ENCODE measurements at places on chromosomes 3 and 15.

GRCh38 chr3:42683875-42684598 lies 1.3 kb upstream of the KLHL40 start:
- peak; percentile 72 for DNase-seq

DNA sequence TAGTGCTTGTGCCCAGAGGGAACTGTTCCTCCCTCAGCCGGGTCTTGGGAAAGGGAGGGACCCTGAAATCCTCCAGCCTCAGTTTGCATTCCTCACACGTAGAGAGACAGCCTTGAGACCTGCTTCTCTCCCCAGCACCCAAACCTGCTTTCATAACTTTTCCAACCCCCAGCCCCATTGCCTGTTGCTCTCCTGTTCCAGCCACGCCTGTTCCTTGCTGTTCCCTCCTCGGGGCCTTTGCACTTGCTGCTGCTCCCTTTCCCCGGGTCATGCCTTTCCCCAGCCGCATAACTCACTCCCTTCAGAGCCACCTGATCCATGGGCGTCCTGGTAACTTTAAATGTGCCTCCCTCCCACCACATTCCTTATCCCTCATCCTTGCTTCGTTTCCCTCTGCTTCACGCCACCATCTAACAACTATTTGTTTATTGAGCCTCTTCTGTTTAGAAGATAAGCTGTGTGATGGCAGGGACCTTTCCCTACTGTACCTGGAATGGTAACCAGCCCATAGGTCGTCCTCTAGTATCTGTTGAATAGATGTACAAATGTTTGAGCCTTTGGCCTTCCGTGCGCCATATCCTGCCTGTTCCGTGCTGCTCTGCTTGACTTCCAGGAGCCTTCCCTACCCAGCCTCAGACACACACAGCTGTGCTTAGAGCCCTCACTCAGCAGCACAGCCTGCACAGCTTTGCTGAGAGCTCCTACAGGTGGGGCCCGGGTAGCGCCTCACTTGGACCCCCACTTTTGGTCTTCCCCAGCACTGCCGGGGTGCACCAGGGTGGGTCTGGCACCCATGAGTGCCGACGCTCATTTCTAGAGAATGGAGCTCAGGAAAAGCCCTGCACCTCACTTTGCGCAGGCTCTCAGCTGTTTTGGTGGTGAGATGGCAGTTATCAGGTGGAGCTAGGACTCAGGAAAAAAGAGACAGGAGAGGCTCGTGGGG lies 60.2 kb downstream of the SCN5A start:
- DNase-seq = no peak

DNA sequence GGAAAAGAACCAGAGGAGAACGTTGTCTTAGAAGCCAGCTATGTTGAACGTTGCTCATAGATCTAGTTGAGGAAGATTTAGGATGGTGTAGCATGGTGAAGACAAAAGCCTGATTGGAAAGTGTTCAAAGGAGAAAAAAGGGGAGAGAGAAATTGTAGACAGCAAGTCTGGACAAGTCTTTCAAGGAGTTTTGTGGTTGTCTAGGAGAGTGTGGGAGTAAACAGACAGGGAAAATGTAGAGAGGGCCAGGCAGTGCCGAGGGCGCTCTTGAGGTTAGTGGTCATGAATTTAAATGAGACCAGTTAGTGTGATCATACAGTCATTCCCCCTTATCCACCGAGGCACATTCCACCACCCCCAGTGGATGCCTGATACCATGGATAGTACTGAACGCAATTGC lies 167.5 kb upstream of the IL12A start:
- no peak for DNase-seq

- no peak for DNase-seq
These were observed 16.9 kb upstream of the APBA2 start for GRCh38 chr15:28868744-28869345.

DNA sequence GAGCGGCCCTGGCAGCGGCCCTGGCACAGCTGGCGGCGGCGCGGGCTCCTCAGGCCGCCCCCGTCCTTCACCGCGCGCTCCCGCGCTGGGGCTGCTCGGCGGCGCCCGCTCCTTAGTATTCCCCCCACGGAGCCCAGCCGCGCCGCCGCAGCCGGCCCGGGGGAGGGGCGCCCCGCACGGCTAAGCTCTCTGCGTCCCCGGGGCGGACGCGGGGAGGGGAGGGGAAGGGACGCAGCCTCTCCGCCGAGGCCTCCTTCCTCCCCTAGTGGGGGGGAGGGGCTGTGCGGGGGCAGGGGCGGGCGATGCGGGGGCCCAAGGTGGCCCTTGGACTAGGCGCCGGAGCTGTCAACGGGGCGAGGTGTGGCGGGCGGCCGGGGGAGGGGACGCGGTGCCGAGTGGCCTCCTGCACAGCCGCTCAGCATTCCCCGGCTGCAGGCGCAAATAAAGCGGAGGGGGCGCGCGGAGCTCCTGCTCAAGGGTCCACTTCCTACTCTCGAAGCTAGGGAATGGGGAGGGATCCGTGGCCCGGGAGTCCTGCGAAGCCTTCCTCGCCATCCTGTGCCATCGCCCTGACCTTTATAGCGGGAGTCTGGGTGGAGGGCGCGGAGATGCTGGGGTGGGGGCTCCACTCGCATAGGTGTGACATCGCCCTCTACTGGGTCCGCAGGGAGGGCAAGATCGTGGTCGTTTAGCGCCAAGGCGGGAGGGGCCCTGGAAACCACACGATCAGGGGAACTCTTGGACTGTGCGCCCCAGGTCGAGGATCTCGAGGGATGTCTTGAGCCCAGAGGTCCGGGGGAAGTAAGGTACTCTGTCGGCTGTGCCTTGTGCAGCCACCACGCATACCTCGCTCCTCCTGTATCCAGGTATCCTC lies 22.2 kb downstream of the EPHB3 start:
- DNase-seq = no peak

DNA sequence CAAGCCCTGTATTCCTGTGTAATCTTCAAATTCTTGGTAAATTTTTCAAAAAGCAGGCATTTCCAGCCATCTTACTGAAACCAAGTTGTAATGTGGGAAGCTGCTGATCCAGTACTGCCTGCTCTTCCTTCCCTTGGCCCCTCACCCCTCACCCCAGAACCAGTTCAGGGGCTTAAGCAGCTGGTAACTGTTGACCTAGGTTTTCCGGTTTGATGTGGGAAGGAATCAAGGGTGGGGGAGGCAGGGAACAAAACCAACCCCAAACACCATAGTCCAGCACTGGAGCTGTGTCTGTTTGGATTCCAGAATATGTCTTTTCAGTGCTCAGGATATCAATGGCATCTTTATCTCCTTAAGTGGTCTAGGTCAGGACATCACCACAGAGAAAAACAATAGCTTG lies 26.7 kb downstream of the SNX1 start:
- no peak for DNase-seq

DNA sequence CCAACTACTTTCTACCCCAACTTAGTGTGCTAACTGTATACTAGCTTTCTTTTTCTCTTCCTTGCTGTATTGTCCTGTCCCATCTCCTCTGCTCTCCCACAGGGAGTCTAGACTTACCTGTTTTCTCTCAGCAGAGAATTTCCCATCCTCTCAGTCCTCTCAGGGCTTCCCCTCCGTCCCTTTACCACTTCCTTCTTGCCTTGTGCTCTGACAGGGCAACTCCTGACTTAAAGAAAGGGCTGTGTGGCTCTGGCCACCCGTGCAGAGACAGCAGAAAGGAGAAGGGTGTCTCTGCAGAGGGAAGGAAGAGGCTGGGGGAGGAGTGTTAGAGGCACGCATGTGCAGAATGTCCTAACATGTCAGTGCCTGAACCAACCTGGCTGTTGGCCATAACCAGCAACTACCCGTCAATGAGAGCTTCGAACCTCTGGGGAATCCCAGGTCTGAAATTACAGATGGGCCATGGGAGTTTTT lies at the start of gene GCSAM:
GCSAM (minus strand) TSS at position 274 of the 474 bp plus-strand sequence; CDS start at position 146, 128 bp downstream.
- DNase-seq = peak; percentile 90

GRCh38 chr3:156448300-156448699 lies 106.6 kb downstream of the SSR3 start:
- no peak for DNase-seq

DNA sequence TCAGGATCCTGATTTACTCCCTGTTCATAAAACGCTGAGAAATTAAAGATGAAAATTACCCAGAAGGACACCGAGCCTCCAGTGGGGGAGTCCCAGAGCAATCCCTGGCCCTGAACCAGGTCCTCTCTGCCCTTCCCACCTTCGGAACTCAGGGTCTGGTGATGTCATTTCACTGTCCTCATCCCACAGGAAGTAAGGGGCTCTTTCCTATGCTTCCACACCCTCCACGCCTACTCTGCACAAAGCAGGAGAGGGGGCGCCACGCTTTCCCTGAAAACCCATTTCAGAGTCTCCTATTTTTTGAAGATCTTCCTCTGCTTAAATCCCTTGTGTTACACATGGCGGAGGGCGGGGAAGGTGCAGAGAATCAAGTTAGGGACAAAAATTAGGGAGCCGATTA lies 18.8 kb downstream of the MEGF11 start:
- no peak for DNase-seq

GRCh38 chr3:121951291-121951919 lies 57.2 kb downstream of the SLC15A2 start:
- no peak for DNase-seq

GRCh38 chr15:23073890-23074646 lies 34.7 kb upstream of the TUBGCP5 start:
- peak; percentile 5 for DNase-seq

DNA sequence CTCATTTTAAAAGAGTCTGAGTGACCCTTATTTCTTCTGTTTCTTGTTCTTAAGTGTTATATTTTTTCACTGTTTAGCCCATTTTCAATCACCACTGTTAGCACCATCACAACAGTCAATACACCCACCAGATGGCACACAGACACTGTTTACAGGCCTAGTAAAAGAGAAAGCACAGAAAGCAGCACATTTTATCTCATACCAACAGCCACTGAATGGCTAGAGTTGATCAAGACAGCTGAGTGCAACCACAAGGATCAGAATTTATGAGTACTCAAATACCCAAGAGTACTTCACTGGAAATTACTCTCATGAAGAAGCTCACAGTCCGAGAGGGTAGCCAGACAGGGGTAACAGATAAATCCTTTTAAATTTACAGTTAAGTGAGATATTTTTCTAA lies 127.0 kb downstream of the TFDP2 start:
- DNase-seq = no peak

- DNase-seq = no peak
These were observed 155.1 kb downstream of the LRTM1 start for GRCh38 chr3:54772746-54773145.

DNA sequence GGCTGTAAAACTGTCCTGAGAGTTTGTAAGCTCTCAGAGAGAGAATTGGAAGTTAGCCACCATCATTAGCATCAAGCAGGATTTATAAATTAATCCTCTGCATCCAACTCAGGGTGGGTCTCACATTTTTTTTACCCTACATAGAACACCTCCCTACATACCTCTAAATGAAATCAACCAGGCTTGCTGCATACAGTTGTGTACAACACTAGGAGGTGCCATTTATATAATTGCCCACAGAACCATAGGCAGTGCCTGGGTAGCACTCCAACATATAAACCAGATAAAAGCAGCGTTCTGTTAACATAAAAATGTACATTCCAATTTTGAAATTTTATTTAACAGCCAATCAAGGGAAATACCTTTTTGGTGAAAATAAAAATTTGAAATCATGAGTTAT lies 48.2 kb upstream of the SELENOK start:
- no peak for DNase-seq

- no peak for DNase-seq
These were observed 133.4 kb downstream of the TPRA1 start for GRCh38 chr3:127457094-127457475.

GRCh38 chr15:31179693-31180092 lies 78.2 kb upstream of the TRPM1 start:
- peak; percentile 54 for DNase-seq

- no peak for DNase-seq
These were observed 7.2 kb upstream of the PPM1L start for GRCh38 chr3:160748787-160749186.

GRCh38 chr3:35900079-35900478 lies 260.8 kb downstream of the ARPP21 start:
- no peak for DNase-seq

DNA sequence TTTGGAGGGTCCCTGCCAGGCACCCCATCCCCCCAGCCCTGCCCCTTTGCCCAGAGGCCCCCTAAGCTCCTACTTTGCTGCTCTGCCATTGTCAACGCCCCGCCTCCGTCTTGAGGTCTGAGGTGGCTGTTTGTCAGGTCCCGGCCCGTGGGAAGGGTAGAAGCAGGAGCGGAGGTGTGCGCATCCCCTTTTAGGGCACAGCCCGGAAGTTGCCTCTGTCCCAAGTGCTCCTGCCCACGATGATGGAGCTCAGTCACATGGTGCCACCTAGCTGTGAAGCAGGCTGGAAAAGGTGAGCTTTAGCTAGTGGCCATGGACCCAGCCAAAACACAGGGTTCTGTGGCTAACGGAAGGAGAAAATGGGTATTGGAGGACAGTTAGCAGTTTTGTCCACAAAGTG lies 28.5 kb upstream of the LCTL start:
- no peak for DNase-seq

- no peak for DNase-seq
These were observed 26.7 kb downstream of the CEP70 start for GRCh38 chr3:138567403-138567802.

DNA sequence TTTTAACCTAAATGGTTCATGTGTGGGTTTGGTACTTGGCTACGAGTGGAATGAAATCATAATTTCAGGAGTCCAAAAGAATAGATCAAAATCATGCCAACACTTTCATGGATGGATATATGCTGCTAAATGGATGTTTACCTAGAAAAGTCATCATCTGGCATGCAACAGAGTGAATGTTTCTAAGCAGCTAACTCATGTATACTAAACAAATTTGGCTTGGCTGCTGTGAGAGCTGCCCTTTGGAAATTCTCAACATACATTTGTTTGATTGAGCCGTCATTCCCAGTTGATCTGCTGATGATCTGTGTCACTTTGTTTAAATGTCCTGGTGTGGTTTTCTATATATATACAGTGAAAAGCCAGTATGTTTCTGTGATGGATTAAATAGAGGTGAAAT lies 263.3 kb downstream of the MECOM start:
- no peak for DNase-seq

- DNase-seq = no peak
These were observed 327.0 kb downstream of the FEZF2 start for GRCh38 chr3:62046326-62046725.

GRCh38 chr3:168312984-168313383 lies 217.3 kb upstream of the GOLIM4 start:
- DNase-seq = no peak

DNA sequence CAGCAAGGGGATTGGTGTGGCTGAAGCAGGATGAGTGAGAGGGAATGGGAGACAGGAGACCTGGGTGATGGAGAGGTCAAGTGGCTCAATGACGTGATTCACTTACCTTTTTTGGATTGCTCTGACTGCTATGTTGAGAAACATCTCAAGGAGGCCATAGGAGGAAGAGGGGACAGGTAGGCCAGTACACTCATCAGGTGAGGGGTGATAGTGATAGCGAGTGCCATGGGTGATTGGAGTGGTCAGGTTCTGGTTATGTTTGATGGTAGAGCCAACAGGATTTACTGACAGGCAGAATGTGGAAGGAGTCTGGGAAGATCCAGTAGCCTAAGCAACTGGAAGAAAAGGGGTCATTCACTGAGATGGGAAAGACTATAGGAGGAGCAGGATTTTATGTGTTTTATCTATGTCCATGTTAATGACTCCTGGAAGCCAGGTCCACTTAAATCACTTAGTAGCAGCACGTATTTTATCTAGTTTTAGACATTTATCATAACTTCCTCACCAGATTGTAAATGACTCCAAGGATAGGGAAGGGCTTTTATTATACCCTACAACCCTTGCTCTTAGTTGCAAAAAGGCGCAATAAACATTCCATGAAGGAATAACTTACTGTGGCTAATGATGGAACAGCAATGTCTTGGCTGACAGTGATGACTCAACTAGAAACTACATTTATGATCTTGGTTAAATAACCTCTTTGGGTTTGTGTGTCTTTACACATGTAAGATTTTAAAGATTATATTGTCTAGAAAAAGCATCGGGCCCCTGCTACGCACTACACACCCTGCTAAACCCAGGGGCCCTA lies 119.8 kb upstream of the RNF7 start:
- DNase-seq = no peak

Data from HL-60 (cell line).